ENCODE measurements at places on chromosomes 5 and 9.
A peak's percentile ranks its signal among the peaks of the same experiment; 100 is the strongest.

GRCh38 chr5:145922059-145922458, 14.3 kb upstream of the SH3RF2 start:
- no peak for DNase-seq

- DNase-seq: no peak
These were observed 627.2 kb downstream of the PSAT1 start for GRCh38 chr9:78923966-78924659.

- no peak for DNase-seq
These were observed 126.1 kb upstream of the TBC1D2 start for GRCh38 chr9:98381311-98382103.

- DNase-seq: no peak
These were observed 14.0 kb downstream of the BOD1 start for GRCh38 chr5:173602423-173602822.

DNA sequence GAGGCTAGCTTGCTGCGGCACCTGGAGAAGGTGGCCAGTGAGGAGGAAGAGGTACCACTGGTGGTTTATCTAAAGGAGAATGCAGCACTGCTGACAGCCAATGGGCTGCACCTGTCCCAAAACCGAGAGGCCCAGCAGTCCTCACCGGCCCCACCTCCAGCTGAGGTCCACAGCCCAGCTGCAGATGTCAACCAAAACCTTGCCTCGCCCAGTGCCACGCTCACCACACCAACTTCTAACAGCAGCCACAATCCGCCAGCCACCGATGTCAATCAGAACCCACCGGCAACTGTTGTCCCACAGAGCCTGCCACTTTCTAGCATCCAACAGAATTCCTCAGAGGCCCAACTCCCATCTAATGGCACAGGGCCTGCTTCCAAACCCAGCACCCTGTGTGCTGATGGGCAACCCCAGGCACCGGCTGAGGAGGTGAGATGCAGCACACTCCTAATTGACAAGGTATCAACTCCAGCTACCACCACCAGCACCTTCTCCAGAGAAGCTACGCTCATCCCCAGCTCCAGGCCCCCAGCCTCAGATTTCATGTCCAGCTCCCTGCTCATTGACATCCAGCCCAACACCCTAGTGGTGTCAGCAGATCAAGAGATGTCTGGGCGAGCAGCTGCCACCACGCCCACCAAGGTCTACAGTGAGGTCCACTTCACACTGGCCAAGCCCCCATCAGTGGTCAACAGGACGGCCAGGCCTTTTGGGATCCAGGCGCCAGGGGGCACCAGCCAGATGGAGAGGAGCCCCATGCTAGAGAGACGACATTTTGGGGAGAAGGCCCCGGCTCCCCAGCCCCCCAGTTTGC, 8.0 kb downstream of the SYNPO start:
- no peak for DNase-seq

DNA sequence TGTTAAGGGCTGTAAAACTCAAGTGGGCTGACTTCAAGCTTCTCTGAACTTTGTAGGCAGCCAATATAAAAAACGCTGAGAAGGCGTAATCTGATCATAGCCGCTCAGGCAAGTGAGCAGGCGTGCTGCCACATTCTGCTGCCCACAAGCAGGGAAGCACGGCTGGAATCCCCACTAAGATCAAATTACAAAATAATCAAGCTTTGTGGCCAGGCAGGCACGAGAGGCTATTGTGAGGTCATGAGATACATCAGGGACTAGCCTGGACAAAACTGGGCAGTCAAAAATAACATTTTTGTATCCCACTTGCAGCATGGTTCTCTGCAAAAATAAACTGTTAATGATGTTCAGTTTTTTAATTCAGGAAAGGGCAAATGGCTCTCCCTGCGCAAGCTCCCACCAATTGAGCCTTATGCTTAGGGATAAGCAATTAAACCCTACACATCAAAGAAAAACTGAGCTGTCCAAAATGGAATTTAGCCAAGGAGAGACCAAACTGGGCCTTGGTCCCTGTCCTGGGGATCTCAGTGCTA, 64.0 kb downstream of the POU5F2 start:
- no peak for DNase-seq

GRCh38 chr5:66553368-66553912, 42.8 kb upstream of the MAST4 start:
- DNase-seq: no peak

DNA sequence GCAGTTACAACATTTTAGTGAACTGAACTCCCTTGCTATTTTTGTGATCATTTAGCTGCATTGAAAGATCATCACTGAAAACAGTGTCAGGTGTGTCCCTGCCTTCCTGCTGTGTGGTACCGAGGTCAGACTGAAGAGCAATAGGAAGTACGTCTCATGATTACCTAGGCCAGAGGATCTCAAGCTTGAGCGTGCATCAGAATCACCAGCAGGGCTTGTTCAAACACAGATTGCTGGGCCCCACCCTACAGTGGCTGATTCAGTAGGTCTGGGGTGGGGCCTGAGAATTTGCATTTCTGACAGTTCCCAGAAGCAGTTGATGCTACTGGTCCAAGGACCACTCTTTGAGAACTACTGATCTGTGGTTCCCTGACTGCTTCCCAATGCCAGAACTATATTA, 159.6 kb downstream of the ACTL7B start:
- DNase-seq: no peak

DNA sequence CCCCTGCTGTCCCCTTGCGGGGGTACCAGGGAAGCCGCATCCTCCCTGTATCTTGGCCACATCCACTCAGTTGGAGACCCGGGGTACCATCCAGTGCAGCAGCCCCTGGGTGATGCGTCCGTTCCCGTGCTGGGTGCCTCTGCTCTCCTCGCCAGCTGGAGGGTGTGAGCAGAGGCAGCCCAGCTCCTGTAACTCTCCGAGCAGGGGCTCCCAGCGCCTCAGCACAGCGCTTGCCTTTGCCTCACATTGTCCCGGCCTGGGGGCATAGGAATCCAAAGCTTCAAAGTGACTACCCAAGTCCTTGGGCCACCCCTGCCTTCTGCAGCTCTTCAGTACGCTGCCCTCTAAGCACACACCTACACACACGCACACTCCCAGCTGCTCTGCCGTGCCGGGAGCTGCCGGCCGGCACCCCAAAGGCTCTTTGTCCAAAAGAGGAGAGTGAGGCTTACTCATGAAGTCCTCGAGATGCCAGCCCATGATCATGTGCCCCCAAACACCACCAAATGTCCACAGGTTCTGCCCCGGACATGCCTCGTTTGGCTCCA, 733 bp downstream of the ANGPTL2 start:
- no peak for DNase-seq

GRCh38 chr9:105064248-105065097, 136.5 kb upstream of the ABCA1 start:
- DNase-seq: no peak

- DNase-seq: no peak
These were observed 25.7 kb downstream of the RAPGEF1 start for GRCh38 chr9:131714161-131714646.

DNA sequence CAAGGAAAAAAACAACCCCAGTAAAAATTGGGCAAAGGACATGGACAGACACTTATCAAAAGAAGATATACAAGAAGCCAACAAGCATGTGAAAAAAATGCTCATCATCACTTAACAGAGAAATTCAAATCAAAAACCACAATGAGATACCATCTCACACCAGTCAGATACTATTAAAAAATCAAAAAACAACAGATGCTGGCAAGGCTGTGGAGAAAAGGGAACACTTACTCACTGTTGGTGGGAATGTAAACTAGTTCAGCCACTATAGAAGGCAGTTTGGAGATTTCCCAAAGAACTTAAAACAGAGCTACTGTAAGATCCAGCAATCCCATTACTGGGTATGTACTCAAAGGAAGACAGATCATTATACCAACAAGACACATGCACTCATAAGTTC, 157.4 kb downstream of the EDIL3 start:
- DNase-seq: no peak

- DNase-seq: no peak
These were observed 1295.1 kb upstream of the C9orf72 start for GRCh38 chr9:28868228-28868990.

GRCh38 chr9:113635586-113635985, 172.1 kb downstream of the RGS3 start:
- no peak for DNase-seq

DNA sequence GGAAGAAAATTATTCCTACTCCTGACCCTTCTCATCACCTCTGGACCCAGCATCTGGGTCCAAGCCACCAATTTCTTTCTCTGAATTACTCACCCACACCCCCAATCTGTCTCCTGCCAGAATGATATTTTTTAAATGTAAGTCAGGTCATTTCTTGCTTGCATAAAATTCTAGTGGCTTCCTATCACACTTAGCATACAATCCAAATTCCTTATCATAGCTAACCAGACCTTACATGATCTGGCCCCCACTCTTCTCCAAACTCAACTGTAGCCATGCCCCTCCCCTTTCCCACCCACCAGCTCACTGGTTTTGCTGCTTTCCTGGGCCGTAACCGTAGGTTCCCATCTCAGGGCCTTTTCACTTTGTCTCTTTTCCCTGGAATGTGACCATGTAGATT, 15.2 kb downstream of the HTR4 start:
- no peak for DNase-seq

GRCh38 chr9:125561509-125562148, 145.4 kb downstream of the MAPKAP1 start:
- DNase-seq: no peak

GRCh38 chr9:127968700-127969383, 11.9 kb downstream of the EEIG1 start:
- no peak for DNase-seq

GRCh38 chr5:88671505-88672499, 211.2 kb downstream of the MEF2C start:
- no peak for DNase-seq

GRCh38 chr9:127143920-127144465, 21.6 kb upstream of the ANGPTL2 start:
- no peak for DNase-seq

GRCh38 chr5:102231693-102232619, 64.1 kb downstream of the SLCO4C1 start:
- DNase-seq: no peak

- DNase-seq: no peak
These were observed 532.4 kb upstream of the FTMT start for GRCh38 chr5:121319292-121319691.

DNA sequence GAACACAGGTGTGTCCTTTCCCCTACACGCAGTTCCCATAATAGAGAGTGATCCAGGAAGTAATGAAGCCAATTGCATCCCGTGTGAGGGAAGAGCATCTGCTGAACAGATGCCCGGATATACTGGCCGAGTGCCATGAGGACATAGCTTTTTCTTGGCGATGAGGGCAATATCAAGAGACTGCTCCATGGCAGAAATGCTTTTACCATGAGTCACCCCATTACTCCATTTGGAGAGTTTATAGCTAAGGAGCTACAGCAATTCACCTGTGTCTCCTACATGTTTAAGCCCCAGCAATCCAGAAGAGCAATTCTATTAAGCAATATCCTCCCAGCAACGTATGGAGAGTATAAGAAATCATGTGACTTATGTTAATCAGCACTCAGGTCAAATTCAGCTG, 222.0 kb upstream of the KLF4 start:
- no peak for DNase-seq

DNA sequence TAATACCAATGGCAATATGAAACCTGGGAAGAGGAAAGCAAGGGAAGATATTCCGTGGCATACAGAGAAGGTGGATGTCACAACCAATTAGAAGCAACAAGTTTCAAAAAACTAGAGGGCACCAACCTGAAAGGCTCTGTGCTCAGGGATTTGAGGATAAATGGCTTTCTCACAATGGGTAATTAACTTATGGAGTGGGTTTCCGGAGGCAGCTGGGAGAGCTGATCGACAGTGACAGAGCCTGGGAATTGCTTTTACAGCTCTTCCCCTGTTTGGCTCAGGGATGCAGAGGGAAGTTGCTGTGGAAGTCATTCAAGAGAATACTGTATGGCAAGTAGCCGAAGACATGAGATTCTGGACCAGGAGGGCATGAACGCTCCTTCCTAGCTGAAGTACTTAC, 237.0 kb downstream of the KIF4B start:
- no peak for DNase-seq

DNA sequence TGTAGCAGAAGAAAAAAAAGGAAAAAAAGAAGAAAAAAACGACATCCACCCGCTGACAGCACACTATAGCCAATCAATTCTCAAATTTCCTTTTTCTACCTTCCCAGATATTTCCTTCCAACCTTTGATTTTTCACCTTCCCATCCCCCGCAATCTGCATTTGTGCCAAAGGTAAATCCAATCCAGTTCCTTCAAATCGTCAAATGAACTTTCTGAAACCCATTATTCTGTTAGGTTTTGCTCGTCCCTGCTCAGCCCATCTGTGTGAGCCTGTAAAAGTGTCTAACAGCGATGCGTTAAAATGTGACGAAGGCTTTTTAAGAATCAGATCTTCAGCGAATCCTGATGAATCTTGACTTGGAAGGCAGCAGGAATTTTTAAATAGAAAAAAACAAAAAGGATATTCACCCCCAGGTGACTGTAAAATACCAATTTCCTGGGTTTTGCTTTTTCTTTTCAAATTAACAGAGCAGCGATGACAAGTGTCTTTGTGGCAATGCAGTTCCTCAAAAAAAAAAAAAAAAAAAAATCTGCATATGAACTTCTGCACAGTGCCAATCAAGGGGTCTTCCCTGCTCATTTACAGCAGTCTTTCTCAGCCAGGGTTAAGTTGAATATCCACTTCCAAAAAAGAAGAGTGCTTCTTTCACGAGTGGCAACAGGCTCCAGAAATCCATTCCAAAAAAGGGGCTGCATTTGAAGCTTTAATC, 367 bp upstream of the SHC3 start:
- DNase-seq: no peak

GRCh38 chr5:160421625-160422258, at the start of gene PTTG1:
PTTG1 (plus strand) TSS chr5:160421855; CDS start chr5:160422313, 458 bp downstream.
- DNase-seq: peak; percentile 89

GRCh38 chr5:73706963-73707362, 81.0 kb downstream of the ARHGEF28 start:
- DNase-seq: no peak

DNA sequence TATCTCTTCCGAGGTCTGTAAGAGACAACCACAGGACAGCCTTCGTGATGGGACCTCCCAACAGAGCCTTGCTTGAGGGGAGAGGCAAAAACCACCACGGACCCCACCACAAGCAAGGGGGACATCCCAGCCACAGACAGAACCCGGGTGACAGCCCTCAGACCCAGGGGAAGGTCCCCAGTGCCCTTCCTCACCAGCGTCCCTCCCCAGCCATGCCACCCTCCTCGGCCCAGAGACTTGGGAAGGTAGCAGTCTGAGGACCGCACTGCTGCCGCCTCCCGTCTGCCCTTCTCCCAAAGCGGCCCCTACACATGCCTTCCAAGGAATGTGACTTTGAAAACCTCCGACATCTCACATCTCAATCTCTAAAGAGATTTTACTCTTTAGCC, 13.4 kb downstream of the IPPK start:
- no peak for DNase-seq

- DNase-seq: no peak
These were observed 190.2 kb downstream of the GABBR2 start for GRCh38 chr9:98518556-98518955.

- no peak for DNase-seq
These were observed 379.5 kb upstream of the GRAMD2B start for GRCh38 chr5:126043688-126044087.
